AG20443 (cell line): ENCODE measurements at places on chromosomes 1 and 21.
A peak's percentile ranks its signal among the peaks of the same experiment; 100 is the strongest.

DNA sequence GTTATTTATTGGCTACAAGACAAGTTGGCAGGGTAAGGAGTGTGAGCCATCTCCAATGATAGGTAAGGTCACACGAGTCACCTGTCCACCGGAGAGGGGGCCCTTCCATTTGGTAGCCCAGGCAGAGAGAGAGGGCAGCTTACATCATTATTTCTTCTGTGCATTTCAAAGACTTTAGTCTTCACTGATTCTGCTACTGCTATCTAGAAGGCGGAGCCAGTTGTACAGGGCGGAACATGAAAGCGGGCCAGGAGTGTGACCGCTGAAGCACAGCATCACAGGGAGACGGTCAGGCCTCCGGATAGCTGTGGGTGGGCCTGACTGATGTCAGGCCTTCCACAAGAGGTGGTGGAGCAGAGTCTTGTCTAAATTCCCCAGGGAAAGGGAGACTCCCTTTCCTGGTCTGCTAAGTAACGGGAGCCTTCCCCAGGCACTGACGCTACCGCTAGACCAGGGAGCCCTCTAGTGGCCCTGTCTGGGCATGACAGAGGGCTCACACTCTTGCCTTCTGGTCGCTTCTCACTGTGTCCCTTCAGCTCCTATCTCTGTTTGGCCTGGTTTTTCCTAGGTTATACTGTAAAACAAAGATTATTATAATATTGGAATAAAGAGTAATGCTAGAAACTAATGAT lies 36.7 kb downstream of the ZNF695 start:
- no peak for DNase-seq

GRCh38 chr21:34579411-34579810 lies 35.5 kb downstream of the RCAN1 start:
- peak; percentile 58 for DNase-seq

GRCh38 chr1:206710460-206710823 lies 25.7 kb downstream of the MAPKAPK2 start:
- no peak for DNase-seq

- peak; percentile 42 for DNase-seq
These were observed 23.2 kb downstream of the CD1D start for GRCh38 chr1:158203693-158204457.

DNA sequence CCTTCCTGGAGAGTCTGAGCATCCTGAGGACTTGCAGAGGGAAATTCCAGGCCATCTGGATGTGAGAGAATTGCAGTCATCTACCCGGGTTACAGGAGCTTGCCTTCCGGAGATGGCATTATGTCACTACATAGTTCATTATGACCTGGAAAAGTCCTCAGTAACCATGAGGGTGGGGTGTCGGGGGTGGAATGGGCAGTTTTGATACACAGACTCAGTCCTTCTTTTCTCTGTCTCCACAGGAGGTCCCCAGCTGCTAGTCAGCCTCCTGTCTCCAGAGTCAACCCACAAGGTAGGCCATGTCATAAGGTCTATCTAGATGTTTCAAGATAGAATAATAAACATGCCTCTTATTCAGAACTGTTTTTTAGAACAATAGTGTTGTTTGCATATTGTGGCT lies 268.2 kb upstream of the SGIP1 start:
- no peak for DNase-seq

DNA sequence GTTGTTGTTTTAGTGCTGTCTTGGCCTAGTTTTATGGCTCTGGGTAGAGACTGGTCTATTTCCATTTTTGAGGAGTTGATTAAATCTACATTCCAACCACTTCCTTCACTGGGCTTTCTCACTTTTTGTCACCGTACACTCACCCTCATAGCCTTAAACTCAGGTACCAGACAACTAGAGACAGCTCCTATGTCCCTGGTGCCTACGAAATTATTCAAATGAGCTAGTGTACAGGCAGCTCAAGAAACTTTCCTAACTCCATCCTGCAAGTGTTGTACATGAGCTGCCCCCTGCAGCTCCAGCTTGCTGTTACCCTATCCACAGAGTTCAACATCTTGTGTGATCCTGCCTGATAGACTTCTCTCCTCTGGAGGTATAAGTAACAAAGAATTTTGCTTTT lies 704.8 kb upstream of the RGS18 start:
- DNase-seq, result no peak

GRCh38 chr1:240029418-240029817 lies 62.3 kb upstream of the FMN2 start:
- DNase-seq, result no peak

GRCh38 chr1:232184561-232185530 lies 445.1 kb downstream of the SIPA1L2 start:
- no peak for DNase-seq

DNA sequence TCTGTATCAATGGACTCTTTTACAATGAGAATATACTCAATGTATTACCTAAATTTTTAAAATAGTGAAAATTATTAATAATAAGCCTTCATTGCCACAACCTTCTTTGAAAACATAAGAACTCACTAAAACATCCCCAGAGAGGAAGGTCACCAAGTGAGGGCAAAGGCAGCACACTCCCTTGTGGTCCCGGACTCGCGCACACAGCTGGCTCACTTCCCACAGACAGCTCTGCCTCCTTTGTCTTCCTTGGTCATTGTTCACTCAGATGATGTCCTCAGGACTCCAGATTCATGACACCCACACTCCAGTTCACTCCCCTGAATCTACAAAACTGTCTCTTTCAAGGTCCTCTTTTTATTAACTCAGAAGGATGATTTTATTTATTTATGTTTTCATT lies 19.2 kb upstream of the UBR4 start:
- DNase-seq, result no peak

DNA sequence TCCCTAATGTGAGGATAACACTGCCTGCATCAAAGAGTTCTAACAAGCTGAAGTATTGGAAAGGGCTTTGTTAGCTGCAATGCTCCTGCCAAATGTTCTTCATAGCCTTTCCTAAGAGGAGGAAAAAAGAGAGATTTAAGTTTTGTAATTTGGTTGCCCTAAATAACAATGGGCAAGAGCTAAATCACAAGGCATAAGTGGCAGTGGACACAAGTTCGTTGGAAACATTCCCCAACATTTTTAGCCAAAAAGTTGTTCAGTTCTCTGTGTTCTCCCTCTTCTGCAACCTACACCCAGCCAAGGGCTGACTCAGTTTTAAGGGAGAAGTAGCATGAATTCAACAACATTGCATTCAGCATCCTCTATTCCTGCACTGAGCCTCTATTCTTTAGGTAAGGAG lies 2.6 kb upstream of the UQCRHL start:
- no peak for DNase-seq

DNA sequence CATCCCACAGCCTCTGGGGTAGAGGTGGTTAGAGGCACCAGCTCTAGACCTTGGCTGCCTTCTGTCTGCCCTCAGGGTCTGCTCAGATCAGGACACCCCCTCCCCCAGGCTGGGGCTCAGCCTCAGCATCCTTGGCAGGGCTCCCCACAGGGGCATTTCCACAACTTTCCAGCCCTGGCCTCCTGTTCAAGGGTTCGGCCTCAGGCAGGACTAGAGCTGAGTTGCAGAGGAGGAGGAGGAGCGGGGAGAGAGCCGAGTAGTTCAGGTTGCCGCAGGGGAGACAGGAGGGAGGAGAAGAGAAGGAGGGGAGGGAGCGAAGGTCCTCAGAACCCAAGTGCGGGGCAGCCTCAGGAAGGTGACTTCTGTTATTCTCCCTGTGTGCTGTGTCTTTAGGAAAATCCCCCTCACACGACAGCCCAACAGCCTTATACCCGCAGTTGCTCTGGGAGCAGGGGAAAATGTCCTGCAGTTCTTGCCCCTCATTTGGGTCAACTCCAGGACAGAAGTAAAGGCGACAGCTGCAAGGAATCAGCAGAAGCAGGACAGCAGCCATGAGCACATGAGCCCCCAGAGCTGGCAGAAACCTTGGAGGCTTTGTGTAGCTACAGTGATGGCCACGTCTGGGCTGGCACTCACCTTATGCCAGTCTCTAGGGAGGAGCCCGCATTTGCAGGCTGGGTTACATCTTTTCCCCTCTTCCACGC lies 46.5 kb upstream of the TENT5B start:
- no peak for DNase-seq

- peak; percentile 2 for DNase-seq
These were observed 19.2 kb upstream of the GUCA2B start for GRCh38 chr1:42133809-42134526.

DNA sequence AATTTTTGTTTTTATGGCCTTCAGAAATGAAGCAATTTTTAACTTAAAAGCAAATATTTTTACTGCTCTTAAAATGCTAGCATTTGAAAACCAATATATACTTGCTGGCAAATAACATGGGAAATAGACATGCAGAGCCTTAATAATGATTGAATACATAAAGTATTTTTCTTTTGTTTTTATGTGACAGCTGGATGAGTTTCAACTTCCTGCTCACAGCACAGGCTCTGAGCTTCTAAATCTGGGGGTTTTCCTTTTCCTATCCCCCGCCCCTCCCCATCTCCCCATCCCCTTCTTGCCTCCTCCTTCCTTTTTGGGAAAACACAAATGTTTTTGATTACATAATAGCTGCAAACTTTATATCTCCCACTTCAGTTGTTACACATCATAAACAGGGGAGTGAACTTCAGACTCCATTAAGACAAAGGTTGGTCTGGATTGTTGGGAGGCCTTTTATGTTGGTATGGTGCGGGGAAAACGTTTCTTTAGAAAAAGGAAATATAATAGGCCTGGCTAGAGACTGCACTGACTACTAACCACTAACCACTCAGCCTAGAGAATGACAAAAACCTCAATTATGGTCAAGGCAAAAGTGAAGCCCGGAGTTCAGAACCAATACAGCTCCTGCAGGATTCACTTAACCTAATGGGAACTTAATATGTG lies 116.1 kb upstream of the GORAB start:
- no peak for DNase-seq

DNA sequence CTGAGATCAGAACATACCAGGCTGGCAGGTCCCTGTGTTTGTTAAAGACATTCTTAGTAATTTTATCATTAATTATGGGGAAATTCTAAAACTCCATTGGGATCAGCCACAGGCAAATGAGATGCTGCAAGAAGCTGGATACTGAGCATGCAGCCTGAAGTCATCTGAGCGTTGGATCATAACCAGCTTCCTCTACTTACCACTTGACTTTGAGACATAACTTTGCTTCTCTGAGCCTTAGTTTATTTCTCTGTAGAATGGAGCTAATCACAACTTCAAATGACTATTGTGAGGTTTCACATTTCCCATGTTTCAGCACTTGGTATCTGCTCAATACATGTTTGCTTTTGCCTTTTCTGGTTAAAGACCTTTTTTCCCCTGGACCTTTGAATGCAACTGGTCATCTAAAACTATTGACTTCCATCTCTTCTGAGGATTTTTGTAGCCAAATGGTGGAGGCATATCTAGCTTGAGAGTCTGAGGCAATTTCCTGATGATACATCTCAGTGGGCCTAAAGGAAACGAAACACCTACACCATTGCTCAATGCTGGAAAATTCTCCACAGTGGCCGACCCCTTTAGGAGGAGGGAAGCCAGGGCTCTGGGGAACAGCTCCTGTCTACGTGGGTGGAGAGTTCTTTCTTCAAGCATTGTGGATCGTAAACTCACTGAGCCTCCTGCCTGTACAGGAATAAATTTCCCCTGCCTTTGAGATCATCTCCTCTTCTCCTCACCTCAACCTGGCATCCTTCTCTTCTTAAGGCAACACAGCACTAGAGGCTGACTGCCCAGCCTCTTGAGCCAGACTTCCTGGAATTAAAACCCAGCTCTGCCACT lies 109.1 kb upstream of the HOOK1 start:
- DNase-seq, result peak; percentile 27

DNA sequence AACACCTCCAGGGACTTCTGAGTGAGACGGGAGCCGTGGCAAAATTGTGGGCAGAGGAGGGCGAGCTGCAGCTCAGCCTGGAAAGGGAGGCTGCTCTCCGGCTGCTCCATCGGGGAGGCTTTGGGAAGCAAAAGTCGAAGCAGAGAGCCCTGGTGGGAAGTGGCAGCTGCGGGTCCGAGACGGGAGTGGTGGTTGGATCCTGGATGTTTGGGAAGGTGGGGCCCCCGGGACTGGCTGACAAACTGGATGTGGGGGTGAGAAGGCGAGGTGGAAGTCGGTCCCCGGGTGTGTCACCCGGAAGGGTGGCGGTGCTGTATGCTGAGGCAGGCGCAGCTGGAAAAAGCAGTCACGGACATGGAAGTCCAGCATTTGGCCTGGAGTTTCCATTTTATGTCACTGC lies 52.1 kb downstream of the KCNAB2 start:
- DNase-seq, result no peak

- peak; percentile 81 for DNase-seq
These were observed 722 bp downstream of the NPHP4 start for GRCh38 chr1:5991381-5992025.

GRCh38 chr1:5637171-5637570 lies 355.1 kb downstream of the NPHP4 start:
- DNase-seq, result no peak

GRCh38 chr1:180915426-180915965 lies 2.8 kb downstream of the KIAA1614 start:
- no peak for DNase-seq

DNA sequence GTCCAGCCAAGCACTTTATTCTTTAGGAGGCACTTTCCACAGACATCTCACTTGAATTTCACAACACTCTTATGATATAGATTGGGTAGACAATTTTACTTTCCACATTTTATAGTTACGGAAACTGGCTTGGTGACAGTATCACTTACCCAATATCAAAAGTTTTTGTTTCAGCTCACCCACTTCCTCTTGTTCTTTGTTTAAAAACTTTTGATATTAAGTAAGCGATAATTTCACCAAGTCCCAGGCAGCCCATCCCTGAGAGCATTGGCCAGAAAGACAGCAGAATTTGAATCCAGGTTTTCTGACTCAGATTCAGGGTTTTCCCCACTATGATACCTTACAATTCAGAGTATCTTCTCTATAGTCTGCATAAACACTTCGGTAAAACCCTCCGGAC lies 60.0 kb downstream of the LRIG2 start:
- no peak for DNase-seq

DNA sequence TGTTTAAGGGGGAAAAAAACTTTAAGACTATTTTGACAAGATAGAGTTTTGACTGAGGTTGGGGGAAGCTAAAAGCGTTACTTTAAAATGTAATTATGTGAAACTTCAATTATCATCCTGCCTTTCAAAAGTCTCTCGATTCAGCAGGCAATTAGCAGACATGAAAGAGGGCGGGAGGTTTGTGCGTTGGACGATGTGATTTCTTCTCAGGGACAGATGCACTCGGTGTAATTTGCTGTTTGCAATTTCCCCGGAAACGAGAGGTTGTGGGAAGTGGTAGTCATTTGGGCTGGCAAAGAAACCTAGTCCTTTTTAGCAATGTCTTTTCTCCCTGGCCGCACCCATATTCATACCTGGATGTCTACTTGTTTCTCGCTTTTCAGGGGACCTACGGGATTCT lies 27.1 kb downstream of the KAZN start:
- DNase-seq, result no peak
